ENCODE measurements at places on chromosomes 7 and 10. TPM values are rescaled to one million over a fixed set of nuclear protein-coding genes. Genes with fewer than 3 reads are reported as not detected.

TAS2R4 gene
- total RNA-seq = 4.2 TPM

FEZF1 gene
- 2.3 TPM for total RNA-seq

LRGUK gene
- 7.1 TPM for total RNA-seq

LRIT1 gene
- 0.07 TPM for total RNA-seq

KNDC1 gene
- 16.0 TPM for total RNA-seq

SEC31B gene
- 6.7 TPM for total RNA-seq

ELFN1 gene
- 5.0 TPM for total RNA-seq

GATA3 gene
- total RNA-seq = not detected

PIK3AP1 gene
- 2.3 TPM for total RNA-seq

SPDYE6 gene
- not detected for total RNA-seq

BHLHA15 gene
- total RNA-seq = 8.3 TPM

SYT15B gene
- total RNA-seq = 0.08 TPM

GIMAP1 gene
- total RNA-seq = not detected

AGR3 gene
- not detected for total RNA-seq

HNRNPH3 gene
- 87.4 TPM for total RNA-seq

SPACDR gene
- total RNA-seq = not detected

RET gene
- total RNA-seq = 9.8 TPM

ERVW-1 gene
- not detected for total RNA-seq

NPSR1 gene
- total RNA-seq = not detected

LRRN3 gene
- total RNA-seq = 0.23 TPM

LBX1 gene
- not detected for total RNA-seq

RBP4 gene
- total RNA-seq = 0.23 TPM

ACTL6B gene
- not detected for total RNA-seq

ITPRID1 gene
- total RNA-seq = 0.45 TPM

SAMD9L gene
- total RNA-seq = not detected

Data from GM23338 (cell line).